Muscle of arm (tissue), 14 donors: ENCODE measurements at places on chromosomes 12 and 14.

GRCh38 chr12:55934773-55935172 is 3.8 kb downstream of the DGKA start:
- no peak for DNase-seq

GRCh38 chr12:41681898-41682297 is 462.8 kb downstream of the GXYLT1 start:
- DNase-seq, result no peak

- DNase-seq, result no peak
Measured at GRCh38 chr14:22569106-22569736, 19.8 kb downstream of the DAD1 start.

DNA sequence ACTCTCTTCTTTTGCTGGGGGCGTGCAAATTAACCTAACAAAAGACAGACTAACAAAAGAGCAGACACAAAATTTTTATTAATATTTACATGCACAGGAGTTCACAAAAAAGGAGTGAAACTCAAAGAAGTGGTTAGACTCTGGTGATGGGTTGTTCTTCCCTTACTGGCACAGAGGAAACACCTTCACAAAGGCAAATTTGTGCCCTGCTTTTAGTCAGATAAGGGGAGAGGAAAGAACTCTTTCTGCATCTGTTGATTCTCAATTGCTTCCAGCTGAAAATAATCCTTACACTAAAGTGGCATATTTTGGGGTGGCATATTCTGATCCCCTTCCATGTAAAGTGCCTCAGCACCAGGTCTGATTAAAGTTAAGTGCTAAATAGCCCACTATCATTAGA is 190.2 kb upstream of the AMIGO2 start:
- DNase-seq, result no peak

GRCh38 chr12:82326905-82327503 is 31.2 kb downstream of the CCDC59 start:
- DNase-seq, result peak; percentile 4

- no peak for DNase-seq
Measured at GRCh38 chr12:102107970-102108369, 11.9 kb downstream of the NUP37 start.

DNA sequence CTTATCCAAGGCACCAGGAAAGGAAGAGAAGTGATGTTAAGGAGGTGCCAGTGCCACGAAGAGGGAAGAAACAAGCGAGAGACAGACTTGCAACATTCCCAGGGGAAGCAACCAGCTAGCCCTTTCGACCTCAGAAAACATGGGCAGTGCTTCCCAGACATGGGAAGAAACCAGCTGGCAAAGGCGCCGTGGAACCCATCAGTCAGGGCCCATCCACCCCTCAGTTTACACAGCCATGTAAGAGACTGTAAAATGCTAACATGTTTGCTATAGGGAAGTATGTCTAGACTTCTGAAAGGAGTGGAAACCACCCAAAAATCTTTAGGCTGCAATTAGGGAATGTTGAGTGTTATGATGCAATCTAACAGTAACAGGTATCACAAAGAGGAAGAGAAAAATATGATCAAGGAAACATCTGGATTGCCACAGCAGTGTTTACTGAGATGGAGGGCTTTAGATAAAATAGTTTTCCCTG is 26.3 kb downstream of the ANAPC5 start:
- no peak for DNase-seq

DNA sequence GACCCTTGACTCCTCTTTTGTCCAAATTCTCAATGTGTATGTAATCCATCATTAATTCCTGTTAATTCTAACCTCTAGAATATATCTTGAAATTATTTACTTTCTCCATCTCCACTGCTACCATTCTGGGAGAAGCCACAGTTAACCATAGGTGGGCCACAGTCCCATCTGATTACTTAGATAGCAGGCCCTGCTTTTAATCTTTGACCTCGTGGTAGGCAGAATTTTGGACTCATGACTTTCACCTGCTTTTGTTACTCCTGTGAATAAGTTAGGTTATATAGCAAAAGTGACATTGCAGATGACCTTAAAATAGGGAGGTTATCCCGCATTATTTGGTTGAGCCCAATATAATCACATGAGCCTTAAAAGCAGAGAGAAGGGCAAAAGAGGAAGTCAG is 264.2 kb downstream of the GPHN start:
- DNase-seq, result no peak

- DNase-seq, result no peak
Measured at GRCh38 chr14:24820616-24821015, 186.6 kb upstream of the GZMB start.

- DNase-seq, result peak; percentile 61
Measured at GRCh38 chr12:107029081-107029480, 42.1 kb upstream of the MTERF2 start.

GRCh38 chr12:119602734-119603094 is 9.1 kb downstream of the TMEM233 start:
- DNase-seq, result no peak

GRCh38 chr12:26630546-26631027 is 202.4 kb downstream of the ITPR2 start:
- DNase-seq, result no peak

DNA sequence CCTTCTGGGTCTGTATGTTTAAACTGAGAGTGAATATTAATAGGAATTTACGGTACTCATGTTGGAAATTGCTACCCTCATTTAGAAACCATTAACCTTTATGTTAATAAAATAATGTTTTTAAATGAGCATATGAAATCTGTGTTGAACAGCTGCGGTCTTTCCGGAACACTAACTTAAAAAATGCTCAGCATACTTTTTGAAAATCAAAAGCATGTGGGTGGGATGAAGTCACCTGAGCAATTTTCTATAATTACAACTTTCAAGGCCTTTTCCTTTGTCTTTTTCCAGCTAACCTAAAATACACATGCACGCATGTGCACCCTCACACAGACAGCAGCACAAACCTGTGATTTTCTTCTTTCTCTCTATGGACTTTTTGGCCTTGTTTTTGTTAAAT is 39.8 kb downstream of the BORCS5 start:
- no peak for DNase-seq

DNA sequence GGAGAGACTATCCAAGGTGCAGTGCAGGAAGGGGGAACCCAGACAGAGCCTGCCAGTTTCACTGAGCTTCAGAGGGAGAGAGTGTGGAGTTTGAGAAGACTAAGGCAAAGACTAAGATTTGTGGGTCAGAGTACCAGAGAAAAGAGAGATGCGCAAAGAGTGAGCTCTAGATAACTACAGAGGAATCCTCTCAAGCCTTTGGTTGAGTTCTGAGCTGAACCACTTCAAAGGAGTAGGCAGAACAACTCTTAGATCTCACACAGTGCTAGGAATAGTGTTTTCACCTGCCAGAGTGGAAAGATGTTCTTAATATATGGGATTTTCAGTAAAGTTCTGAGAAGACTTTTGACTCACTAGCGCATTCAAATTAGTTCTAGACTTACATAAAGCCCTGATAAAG is 10.7 kb upstream of the M6PR start:
- no peak for DNase-seq

GRCh38 chr12:32043928-32044549 is 62.6 kb upstream of the BICD1 start:
- DNase-seq, result no peak

DNA sequence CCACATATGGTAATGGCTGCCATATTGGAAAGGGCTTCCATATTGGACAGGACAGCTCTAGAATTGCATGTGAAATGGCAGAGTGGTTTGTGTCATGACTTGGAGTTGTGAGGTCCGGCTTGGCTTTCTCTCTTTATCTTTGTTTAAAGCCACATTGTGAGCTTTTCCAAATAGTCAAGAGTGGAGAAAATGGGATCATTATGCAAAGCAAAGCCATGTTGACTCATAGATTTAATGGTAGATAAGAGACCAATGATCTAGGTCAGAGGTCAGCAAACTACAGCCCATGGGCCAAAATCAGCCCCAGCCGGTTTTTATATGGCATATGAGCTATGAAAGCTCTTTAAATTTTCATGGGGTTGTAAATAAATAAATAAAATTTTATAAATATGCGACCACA is 449.1 kb downstream of the BCL11B start:
- no peak for DNase-seq

GRCh38 chr14:101559624-101560533 is 1.4 kb upstream of the DIO3 start:
- DNase-seq, result peak; percentile 46

- DNase-seq, result peak; percentile 23
Measured at GRCh38 chr12:65121049-65121955, at the start of gene WIF1. WIF1 (minus strand) TSS chr12:65121305; CDS start chr12:65121191, 114 bp downstream.

GRCh38 chr14:76546426-76547221 is 170.7 kb downstream of the ESRRB start:
- no peak for DNase-seq

DNA sequence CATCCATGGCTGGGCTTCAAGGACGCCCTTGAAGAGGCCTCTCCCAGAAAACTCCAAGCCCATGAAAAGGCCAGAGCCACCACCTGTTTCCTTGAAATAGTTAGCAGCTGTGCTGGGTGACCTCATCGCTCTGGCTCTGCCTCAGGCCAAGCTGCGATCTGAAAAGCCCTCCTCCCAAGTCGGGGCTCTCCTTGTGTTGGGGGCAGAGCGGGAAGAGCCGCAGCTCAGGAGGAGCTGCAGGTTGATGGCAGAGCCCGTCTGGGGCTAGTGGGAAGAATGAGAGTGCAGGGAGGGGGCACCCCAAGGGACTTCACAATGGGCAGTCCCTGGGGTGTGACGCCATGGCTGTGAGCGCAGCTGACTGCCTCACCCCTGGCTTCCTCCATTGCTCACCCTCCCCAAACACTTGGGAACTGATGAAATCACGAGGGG is 50.0 kb upstream of the STON2 start:
- peak; percentile 93 for DNase-seq

GRCh38 chr12:53860426-53861345 is 77.9 kb upstream of the HOXC13 start:
- DNase-seq, result no peak

- DNase-seq, result no peak
Measured at GRCh38 chr12:53961025-53961761, 6.5 kb downstream of the HOXC12 start.

GRCh38 chr12:12901158-12901791 is 9.9 kb downstream of the GPRC5A start:
- DNase-seq, result no peak

DNA sequence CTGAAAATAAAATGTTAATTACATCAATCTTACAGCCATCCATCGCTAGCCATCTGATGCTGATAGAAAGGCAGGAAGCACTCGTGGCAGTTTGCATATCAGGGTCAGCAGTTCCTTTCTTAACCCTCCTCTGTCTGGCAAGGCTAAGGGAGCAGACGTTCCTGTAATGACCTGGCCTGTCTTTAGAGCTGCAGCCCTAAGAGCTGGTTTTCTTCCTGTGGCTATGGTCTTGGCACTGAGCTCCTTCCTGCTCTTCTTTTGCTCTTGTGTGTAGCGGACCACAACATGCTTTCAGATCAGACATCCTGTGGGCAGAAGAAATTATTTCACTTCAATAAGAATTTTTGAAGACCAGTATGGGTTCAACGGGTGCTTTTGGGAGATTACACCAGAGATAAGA is 170.4 kb downstream of the DAD1 start:
- DNase-seq, result no peak

- no peak for DNase-seq
Measured at GRCh38 chr12:4011597-4011996, 138.4 kb upstream of the PARP11 start.

DNA sequence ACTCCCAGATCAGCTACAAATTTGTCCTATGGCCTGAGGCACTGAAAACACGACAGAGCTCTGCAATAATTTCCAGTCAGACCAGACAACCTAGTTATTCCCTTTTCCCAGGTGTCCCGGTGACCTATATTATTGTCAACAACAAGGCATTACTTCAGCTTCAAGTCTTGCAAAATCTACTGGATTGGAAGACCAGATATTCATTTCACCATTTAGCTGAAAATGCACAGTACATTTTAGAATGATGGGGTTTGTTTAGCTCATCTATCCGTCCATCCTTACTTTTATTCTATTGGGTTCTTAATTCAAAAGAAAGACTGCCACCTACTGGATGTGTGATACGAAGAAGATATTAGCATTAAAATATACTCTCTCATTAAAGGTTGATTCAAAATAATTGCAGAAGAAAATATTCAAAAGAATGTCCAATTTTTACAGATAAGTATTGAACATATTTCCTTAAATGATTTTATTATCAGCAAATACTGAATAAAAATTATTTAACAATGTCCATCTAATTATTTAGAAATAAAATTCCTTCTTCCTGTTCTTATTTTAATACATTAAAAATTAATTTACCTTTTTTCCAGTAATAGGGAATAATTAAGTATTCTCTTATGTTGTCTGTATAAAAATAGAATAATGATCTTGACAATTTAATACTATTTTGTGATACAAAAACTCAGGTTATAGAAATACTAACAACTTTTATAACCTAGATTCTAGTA is 244.9 kb upstream of the LRIG3 start:
- peak; percentile 33 for DNase-seq
